Activated naive CD4-positive, alpha-beta T cell treated with anti-CD3 and anti-CD28 coated beads, Interleukin-2, amount 50 U/mL, for 72 hours (primary cell): ENCODE measurements at places on chromosomes 1 and 21.

- no peak for DNase-seq
Measured at GRCh38 chr1:173411835-173412742, 65.0 kb upstream of the PRDX6 start.

- DNase-seq: no peak
Measured at GRCh38 chr21:38474124-38474523, 24.2 kb downstream of the ERG start.

DNA sequence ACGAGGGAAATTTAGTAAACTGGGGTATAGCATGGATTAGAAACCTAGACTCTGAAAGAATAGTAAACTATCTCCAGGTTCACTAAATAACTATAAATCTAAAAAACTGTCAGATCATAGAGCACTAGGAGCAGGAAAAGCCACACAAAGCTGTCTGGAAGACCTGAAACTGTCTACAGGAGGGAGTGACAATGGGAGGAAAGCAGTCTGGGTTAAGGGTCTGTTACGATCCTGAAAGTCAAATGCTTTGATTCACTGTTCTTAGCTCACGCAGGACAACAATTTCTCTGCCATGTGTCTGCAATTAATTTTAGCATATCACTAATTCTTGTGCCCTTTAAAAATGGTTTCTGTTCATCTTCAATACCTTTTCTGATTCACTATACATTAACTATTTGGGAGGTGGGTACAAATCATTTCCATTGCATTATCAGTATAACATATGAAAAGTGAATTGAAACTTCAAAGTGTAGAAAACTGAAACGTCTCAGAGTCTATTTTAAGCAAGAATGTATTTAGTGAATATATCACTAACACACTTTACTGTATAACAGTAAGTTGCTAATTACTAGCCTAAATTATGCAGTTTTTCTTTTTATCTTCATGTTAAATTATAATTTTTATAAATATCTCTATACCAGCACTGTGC, 18.4 kb downstream of the CEP170 start:
- DNase-seq: no peak

DNA sequence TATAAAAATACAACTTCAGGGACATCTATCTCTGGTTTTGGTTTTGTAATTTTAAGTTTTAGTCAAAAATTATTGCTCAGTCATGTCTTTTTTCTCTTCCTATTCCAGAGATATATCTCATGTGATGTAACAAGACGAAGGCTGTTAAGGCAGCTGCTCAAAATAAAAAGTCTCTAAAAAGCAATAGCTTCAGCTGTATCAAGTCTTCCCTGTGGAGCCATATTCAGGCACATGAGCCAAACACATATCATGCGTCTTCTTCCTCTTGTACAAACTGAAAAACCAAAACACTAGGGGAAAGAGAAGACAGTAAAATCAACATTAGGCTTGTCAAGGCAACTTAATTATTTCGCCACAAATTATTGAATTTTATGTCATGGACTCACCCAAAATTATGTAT, 240.7 kb downstream of the NRIP1 start:
- DNase-seq: no peak

GRCh38 chr1:87983841-87984240, 655.2 kb downstream of the LMO4 start:
- DNase-seq: no peak

GRCh38 chr1:115314765-115315164, 23.3 kb downstream of the NGF start:
- no peak for DNase-seq

GRCh38 chr1:17502326-17502778, 37.1 kb upstream of the ARHGEF10L start:
- peak; percentile 79 for DNase-seq

GRCh38 chr1:2504225-2504948, 22.0 kb downstream of the PANK4 start:
- DNase-seq: no peak

DNA sequence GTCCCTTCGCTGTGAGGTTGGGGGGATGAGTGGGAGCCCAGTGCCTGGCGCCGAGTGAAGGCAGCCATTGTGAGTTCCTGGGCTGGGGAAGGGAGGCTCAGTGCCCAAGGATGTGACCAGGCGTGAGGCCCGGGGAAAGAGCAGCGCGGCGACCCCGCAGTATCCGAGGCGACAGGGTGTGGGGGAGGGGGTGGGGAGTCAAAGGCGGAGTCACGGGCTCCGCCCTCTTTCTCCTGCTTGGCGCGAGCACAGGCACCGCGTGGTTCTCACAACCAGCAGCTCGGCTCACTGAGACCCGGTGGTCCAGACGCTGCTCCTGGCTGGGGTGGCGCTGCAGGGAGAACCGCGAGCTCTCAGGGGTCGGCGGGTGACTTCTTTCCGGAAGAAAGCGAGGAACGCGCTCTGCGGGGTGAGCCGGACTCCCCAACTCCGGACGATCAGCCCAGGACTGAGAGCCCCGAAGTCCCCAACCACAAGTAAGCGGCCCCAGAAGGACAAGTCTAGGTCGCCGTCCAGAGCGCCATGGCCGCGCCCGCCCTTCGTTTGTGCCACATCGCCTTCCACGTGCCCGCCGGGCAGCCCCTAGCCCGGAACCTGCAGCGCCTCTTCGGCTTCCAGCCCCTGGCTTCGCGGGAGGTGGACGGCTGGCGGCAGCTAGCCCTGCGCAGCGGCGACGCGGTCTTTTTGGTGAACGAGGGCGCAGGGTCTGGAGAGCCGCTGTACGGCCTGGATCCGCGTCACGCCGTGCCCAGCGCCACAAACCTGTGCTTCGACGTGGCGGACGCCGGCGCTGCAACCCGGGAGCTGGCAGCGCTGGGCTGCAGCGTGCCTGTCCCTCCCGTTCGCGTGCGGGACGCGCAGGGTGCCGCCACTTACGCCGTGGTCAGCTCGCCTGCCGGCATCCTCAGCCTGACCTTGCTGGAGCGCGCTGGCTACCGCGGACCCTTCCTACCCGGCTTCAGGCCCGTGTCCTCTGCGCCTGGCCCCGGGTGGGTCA, at the start of gene HPDL:
Gene HPDL, plus strand, starts transcription at position 269 of the 997 bp plus-strand sequence. Its CDS starts 254 bp downstream, at position 523.
- DNase-seq: peak; percentile 66

- DNase-seq: no peak
Measured at GRCh38 chr1:3501856-3502640, 47.6 kb downstream of the ARHGEF16 start.

- DNase-seq: no peak
Measured at GRCh38 chr1:65260851-65261473, 48.4 kb upstream of the DNAJC6 start.

- DNase-seq: no peak
Measured at GRCh38 chr1:116175611-116176010, 64.4 kb downstream of the MAB21L3 start.

DNA sequence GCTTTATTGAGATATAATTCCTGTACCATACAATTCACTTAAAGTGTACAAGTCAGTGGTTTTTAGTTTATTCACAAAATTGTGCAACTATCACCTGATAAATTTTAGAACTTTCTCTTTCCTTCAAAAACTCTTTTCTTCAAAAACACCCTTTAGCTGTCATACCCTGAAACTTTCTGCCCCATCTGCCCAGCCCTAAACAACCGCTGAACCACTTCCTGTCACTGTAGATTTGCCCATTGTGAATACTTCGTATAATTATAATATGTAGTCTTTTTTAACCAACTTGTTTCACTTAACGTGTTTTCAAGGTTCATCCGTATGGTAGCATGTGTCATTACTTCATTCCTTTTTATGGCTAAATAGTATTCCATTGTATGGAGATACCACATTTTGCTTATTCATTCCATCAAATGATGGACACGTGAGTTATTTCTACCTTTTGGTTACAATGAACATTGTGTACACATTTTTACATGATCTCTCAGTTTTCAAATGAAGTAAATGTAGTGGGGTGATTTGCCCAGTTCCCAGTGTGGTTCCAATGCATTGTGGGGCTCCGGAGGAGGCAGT, 37.9 kb downstream of the WNT4 start:
- DNase-seq: no peak

DNA sequence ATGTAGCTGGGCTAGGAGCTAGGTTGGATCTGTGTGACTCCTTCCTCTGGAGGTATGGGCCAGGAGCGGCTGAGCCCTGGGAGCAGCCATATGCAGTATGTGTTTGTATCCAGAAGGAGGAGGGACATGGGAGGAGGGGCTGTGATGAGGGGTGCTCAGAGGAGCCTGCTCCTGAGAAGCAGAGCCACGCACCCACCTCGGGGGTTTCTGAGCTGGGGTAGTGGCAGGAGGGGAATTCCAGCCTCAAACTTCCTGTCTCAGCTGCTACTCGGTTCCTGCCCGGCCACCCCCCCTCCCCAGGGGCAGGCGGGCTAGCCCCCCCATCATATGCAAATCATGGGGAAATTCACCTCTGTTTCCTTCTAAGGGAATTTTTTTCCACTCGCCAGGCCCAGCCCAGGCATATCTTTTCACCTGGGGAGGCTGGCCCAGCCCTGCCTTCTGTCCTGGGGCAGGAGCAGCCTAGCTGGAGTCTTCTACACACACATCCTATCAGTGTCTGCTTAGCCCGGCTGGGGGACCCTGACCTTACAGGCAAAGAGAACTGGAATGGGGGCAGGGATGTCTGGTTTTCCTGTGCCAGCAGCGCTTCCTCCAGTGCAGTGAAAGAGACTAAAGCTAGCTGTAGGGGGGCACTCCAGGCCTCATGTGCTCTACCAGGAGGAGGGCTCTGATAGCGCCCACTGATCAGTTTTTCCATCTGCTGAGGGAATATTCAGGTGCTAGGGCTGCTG, 3.0 kb downstream of the ZC3H12A start:
- peak; percentile 62 for DNase-seq

DNA sequence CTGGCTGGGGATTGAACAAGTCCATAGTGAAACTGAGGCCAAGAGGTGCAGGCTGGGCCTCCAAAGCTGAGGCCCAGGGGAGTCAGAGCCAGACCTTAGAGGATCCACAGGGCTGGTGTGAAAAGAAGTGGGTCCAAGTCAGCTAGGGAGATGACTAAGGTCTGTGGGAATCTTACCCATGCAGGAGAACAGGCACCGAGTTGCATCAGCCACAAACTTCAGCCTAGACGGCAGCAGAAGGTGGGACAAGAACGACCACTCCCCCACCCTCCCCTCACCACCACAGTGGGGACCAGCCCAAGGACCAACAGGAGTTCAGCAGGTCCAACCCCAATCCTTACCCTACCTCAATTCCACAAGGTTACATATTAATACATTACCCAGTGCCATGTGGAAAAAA, 282.3 kb downstream of the TTLL7 start:
- DNase-seq: no peak

DNA sequence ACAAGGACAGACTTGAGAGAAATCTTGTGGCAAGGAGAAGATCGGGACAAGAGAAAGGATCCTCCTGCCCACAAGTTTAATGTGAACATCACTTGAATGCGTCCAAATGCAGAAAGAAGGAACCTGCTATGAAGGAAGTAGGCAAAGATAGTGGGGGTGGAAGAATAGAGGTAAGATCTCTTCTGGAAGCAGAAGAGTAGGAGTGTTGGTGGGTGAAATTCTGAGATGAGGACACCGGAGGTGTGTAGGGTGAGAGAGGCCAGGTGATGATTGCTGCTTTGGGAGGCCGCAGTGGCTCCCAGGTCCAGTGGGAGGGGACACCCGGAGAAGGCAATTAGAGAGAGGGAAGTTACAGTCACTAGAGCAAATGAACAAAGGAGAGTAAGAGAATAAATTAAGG, 6.8 kb downstream of the RYR2 start:
- no peak for DNase-seq

DNA sequence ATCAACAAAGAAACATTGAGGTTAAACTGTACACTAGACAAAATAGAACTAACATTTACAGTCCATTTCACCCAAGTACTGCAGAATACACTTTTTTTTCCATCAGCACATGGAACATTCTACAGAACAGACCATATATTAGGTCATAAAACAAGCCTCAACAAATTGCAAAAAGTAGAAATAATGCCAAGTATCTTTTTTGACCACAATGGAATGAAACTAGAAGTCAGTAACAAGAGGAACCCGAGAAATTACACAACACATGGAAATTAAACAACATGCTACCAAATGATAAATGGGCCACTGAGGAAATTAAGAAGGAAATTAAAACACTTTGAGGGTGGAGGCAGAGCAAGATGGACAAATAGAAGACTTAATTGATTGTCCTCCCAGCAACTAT, 8.4 kb upstream of the C1orf185 start:
- no peak for DNase-seq

GRCh38 chr1:210696709-210697108, 368.0 kb downstream of the HHAT start:
- DNase-seq: peak; percentile 4

DNA sequence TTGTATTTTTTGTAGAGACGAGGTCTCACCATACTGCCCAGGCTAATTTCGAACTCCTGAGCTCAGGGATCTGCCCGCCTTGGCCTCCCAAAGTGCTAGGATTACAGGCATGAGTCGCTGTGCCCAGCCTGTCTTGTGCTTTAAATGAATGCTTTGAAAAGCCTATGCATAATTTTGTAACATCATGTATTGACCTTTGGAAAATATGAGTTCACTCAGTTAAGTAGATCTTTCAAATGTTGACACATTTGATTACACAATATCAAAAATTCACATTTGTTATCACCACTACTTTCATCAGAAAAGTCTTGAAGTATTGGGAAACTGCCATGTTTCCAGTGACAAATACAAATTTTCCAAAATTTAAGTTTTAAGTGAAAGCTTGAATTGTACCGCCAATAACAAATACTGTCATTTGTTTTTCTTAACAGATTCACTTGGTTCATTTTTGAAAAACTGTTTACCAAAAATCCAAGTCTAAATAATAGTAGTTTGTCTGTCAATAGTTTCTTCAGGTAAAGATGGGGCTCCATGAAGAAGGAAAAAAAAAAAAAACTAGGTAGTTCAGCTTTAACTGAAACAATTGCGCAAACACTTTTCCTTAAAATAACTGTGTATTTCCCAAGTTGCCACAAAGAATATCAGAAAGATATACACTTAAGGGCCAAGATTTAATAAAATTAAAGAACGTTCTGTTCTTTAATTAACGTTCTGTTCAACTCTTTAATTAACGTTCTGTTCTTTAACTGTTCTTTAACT, 233.2 kb upstream of the NR5A2 start:
- no peak for DNase-seq

GRCh38 chr1:39105061-39105840, 79.1 kb downstream of the NDUFS5 start:
- peak; percentile 69 for DNase-seq

GRCh38 chr1:15073799-15074308, 79.7 kb upstream of the TMEM51 start:
- DNase-seq: no peak

DNA sequence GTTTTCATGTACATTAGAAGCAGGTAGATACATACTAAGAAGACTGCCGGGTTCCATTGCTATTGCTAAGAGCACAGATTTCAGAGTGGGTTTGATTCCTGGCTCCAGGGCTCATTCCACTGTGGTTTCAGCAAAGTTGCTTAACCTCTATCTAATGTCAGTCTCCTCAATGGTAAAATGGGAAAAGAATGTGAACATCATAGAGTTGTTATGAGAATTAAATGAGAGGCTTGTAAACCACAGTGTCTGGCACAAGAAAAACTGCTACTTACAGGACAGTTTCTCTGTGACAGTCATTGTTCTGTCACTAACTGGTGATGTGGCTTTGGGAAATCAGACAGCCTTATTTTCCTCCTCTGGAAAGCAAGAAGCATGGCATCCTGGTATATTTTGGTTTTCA, 10.7 kb upstream of the PLXNA2 start:
- no peak for DNase-seq

- DNase-seq: no peak
Measured at GRCh38 chr21:45893740-45894449, 87.7 kb upstream of the COL6A1 start.

- DNase-seq: no peak
Measured at GRCh38 chr1:46098027-46098712, 34.3 kb downstream of the PIK3R3 start.

- no peak for DNase-seq
Measured at GRCh38 chr1:174497478-174497877, 49.7 kb downstream of the GPR52 start.

GRCh38 chr1:178495741-178496409, 889 bp downstream of the CLEC20A start:
- no peak for DNase-seq
